ENCODE measurements at places on chromosomes 5 and 9.

GRCh38 chr5:14684757-14685156, 20.2 kb downstream of the OTULIN start:
- no peak for DNase-seq

DNA sequence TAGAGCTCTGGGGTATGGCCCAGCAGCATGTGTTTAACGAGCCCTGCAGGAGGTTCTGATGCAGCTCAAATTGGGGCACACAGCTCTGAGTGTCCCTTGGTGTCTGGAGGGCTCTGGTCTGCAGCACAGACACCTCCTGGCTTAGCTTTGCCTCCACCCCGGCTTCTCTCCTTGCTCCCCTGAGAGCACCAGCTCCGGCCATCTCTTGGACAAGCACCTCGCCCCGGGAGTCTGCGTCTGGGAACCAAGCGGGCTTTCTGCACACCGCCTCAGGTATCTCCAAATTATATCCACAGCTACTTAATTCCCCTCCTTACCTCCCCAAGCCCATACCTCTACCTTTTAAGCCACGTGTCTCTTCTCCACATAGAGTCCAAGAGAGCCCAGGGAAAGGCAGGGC, 83.7 kb upstream of the IRX4 start:
- no peak for DNase-seq

- no peak for DNase-seq
These were observed 17.2 kb upstream of the SUSD3 start for GRCh38 chr9:93041108-93041802.

- DNase-seq, result no peak
These were observed 488 bp downstream of the POLR1E start for GRCh38 chr9:37486256-37486615.

DNA sequence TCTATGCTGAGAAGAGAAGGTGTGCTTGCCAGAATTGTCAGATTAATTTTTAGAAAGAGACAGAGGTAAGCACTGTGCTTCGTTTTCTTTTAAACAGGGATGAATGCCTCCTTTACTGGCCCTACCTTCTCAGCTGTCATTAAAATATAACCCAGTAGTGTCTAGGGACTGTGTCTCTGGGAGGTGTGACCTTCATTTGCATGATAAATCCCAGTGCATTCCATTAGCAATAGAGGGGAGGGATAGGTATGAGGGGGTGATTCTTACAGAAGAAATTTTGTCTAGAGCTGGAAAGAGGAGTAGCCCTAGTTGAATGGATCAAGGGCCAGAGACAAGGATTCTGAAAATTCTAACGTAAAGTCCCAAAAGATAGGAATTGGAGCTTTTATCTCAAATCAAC, 351.5 kb downstream of the BNC2 start:
- DNase-seq, result no peak

DNA sequence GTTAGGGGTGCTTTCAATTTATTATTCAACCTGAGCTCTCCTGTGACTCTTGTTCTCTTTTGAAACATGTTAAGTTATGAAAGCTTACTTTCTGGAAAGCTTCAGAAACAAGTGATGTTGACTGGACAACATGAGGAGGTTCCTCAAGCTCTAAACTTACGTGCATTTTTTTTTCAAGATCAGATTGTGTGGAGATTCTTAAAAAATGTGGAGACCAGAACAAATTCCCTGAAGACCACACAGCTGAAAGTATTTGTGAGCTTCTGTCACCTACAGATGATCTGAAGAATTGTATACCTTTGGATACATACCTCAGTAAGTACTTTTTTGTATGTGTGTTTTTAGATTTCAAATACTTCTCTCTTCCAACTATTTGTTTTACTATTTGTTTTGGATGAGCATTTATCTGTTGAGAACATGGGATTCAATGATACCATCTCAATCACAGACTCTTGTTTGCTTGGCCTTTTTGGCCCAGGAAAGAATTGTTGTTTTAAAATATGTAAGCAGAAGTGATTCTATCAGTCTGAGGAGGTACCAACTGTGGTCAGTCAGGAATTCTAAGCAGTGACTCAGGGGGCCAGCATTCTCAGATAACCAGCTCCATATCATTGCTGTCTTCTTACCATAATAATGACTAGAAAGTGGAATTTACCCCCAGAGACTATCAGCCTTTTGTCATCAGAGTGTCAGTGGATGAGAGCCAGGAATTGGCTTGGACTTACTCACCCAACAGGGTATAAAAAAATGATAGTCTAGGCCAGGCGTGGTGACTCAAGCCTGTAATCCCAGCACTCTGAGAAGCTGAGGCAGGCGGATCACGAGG, 34.4 kb upstream of the GLIPR2 start:
- DNase-seq, result no peak

GRCh38 chr5:97888439-97888838, 705.4 kb upstream of the RIOK2 start:
- no peak for DNase-seq

Data from CD4-positive, alpha-beta T cell treated with Interleukin-12 subunit alpha and Interleukin-12 subunit beta, for 1 hour (primary cell).